ENCODE measurements at places on chromosomes 13 and 19.

GRCh38 chr13:99388334-99388923, 81.2 kb upstream of the GPR183 start:
- DNase-seq: no peak

GRCh38 chr13:34944751-34945150, 2.7 kb downstream of the NBEA start:
- no peak for DNase-seq

GRCh38 chr13:84191139-84191538, 308.9 kb upstream of the SLITRK1 start:
- no peak for DNase-seq

DNA sequence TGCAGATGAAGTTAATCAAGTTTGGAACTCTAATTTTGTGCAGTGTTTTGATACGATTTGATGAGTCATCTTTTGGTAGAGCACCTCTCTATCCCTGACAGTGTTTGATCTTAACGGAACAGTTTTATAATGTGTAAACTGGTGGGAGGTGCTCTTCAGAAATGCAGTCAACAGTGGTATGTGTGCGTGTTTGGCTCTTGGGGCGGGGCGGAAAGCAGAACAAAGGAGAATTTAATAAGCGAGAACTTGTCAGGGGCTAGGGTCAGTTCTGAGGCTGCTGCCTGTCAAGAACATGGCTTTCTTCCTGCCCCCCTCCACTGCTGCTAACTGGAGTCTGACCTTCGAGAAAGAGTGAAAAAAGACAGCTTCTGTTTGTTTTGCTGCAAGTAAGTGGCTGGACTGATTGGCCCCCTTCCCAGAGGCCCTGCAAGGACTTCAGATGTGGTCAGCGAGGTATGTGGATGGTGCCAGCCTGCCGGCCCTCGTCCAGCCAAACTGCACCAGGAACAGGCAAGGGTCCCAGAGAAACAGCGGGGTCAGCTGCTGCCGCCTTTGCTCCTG, 40.8 kb downstream of the BBC3 start:
- no peak for DNase-seq

DNA sequence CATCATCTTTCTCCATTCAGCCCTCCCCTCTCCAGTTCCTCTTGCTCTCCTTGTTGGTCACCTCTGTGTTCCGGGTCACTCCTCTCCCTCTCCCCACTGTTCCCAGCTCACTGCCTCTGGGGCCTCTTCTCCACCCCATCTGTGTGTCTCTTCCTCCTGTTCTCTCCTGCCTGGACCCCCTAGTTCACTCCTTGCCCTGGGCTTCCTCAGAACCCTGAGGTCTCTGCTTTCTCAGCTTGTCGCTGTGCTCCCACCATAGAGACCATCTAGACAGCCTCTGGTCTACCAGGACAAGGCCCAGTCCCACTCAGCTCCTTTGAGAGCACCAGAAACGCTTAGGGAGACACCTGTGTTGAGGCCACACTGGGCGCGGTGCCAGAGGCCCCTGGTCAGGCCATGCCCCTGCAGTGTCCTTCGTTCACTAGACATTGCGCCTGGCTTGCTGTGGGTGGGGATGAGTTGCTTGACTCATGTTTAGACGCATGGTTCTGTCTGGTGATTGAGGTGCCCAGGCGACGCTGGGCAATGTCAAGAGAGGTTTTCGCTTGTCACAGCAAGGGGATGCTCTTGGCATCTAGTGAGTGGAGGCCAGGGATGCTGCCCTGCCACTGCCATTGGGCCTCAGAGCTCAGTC, 4.8 kb downstream of the LENG9 start:
- DNase-seq: no peak

DNA sequence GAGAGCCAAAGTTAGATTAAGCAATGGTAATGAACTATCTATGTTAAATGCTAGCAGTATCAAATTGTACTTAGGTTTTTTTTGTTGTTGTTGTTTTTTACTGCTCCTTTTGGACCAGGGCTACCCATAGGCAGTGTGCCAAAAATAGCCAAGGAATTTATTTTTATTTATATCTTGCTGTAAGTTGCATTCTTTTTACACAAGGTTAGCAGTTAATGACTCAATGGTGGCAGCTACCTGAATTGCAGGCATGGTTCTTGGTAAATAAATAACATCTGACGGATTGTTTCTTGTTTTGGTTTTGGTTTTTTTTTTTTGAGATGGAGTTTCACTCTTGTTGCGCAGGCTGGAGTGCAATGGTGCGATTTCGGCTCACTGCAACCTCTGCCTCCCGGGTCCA, 194.8 kb upstream of the TSC22D1 start:
- no peak for DNase-seq

GRCh38 chr13:99313501-99313900, 6.3 kb upstream of the GPR183 start:
- DNase-seq: no peak

GRCh38 chr19:41934849-41935374, 6.7 kb upstream of the ERFL start:
- DNase-seq: no peak

GRCh38 chr19:49442354-49442753, 1.0 kb upstream of the SLC17A7 start:
- no peak for DNase-seq

DNA sequence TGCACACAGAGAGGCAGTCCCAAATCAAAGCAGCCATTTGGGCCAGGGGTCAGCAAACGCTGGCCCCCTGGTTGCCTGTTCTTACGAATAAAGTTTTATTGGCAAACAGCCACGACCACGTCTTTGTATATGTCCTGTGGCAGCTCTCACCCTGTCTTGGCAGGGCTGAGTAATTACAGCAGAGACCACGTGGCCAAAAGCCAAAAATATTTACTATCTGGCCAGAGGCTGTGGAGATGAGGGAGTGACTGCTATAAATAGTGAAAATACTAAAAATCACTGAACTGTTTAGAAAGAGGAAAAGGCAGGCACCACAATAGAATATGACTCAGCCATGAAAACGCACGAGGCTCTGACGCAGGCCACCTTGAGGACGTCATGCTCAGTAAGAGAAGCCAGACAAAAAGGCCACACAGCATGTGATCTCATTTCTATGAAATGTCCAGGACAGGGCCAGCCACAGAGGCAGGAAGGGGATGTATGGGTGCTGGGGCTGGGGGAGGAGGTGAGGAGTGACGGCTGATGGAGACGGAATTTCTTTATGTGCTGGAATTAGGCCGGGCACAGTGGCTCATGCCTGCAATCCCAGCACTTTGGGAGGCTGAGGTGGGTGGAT, 29.4 kb downstream of the SMIM24 start:
- DNase-seq: peak; percentile 98

GRCh38 chr13:20090349-20090748, 70.5 kb downstream of the GJA3 start:
- no peak for DNase-seq

DNA sequence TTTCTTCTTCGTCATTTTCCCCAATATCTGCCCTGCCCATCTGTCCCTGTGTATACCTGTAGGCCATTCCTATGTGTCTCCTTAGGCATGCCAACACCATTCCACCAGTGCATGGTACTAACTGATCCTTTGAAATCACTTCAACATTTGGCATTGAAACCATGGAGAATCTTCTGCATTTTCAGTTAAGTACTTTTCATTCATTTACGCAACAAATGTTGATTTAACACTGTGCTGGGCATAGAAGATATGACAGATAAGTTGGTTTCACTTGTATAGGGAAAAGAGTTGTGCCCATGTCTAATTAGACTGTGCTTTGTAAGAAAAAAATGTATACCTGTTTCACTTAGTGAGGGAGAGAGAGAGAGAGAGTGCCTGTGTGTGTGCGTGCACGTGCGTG, 77.9 kb upstream of the FLT1 start:
- no peak for DNase-seq

DNA sequence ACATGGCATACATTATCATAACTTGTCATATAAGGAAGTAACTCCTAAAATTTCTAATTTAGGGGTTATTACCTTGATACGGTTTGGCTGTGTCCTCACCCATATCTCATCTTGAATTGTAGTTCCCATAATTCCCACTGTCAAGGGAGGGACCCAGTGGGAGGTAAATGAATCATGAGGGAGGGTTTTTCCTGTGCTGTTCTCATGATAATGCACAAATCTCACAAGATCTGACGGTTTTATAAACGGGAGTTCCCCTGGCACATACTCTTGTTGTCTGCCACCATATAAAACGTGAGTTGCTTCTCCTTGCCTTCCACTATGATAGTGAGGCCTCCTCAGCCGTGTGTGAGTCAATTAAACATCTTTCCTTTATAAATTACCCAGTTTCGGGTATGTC, 76.0 kb downstream of the ZDHHC20 start:
- no peak for DNase-seq

DNA sequence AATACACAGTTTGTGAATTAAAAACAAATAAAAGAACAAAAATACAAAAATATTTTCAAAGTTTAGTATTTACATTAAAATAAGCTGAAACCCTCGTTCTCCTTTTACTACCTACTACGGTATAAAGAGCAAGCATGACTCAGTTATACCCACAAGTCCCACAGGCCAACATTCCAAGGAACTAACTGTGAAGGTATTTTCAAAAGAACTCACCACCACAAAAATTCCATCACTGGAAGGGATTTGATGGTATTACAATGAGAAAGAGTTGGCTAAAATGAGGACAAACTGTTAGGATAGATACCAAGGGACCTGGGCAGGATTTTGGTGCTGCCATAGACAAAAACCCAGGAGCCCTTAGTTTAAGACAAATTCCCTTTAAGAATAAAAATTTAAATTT, 122.7 kb downstream of the TBC1D4 start:
- DNase-seq: peak; percentile 84

- no peak for DNase-seq
Measured at GRCh38 chr13:36763126-36763722, 55.8 kb upstream of the RFXAP start.

DNA sequence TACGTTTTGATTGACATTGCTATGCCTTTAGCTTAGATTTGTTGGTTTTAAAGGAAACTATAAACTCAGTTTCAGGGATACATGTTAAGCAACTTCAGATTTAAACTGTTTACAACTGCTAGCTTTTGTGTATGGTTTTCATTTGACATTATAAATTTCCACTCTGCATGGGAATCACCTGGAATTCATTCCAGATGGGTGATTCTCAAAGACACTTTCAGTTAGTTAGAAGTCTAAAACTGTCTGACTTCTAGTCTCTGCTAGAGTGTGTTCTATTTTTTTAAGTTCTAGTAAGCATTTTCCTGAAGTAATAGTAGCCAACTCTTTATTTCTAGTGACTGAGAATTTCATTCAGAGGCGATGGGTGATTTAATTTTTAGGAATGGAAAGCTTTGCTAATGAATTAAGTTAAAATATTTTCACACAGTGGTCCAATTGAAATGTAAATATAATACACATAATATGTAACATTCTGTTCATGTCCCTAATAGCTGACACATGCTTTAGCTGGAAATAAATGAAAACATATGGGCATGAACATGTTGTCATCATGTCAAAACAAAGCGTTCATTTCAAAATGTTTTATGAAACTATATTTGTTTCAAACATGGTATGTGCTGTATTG, 58.3 kb upstream of the CSNK1A1L start:
- DNase-seq: no peak

DNA sequence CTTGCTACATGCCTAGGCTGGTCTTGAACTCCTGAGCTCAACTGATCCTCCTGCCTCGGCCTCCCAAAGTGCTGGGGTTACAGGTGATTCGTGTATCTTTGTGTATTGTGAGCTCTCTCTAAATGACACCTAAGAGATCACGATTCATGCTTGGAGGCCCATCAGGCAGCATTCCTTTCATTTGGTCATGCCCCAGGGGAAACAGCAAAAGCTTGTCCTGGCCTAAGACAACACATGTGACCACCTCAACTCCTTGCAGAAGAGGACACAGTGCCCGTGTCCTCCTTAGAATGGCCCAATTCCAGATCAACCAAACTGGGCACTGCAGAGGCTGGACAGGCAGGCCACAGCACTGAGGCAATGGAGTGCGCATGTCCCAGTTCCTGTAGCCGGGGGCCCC, 32.5 kb downstream of the ZC3H4 start:
- no peak for DNase-seq

DNA sequence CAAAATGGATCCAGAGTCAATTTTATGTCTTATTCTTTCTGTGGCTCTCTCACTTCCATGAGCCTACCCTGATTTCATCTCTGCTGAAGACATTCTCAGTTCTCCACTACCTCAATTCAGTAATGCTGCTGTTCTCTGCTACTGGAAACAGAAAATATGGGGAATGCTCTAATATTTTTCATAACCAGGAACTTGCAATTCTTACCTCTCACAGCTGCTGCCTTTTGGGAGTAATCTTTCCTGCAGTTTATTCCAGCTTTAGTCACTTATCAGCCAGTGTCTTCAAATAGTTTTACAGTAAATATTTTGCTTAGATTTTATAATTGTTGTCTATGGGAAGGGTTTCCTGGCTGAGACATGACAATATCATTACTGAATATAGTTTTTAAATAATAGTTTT, 145.1 kb upstream of the UFM1 start:
- DNase-seq: no peak

DNA sequence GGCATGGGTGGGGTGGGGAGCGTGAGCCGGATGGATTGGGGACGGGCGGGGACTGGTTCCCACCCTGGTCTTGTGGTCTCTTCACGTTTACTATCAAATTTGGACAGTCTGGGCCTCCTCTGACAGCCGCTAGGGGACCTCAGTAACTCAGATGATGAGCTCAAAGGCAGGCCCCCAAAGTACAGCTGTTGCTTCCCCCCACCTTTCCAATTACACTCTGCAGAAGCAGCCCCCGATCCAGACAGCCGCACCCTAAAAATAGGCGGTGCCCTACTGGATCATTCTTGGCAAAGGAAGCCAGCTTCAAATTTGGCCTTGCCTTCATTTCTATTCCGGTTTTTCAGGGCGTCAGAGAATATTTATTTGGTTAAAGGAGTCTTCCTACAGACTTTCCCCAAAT, 1.9 kb upstream of the FOXO1 start:
- DNase-seq: no peak

DNA sequence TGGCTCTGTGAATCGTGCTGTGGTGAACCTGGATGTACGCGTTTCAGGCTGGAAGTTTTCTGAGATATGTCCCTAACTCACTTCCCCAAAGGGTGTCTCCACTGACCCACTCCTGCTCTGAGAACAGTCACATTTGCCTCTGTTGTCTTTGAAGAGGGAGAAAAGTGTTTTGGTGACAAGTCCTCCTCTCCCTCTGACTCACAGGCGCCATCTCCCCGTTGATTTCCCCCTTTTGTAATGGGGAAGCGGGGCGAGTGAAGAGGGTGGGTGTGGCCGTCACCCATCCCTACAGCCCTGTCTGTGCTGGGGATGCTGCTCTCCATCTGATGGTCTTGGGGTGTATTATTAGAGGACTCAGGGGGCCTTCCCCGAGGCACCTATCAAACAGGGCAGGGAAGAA, 9.6 kb downstream of the APC2 start:
- DNase-seq: no peak
